Progenitor cell of endocrine pancreas (in vitro differentiated cells): ENCODE measurements at places on chromosomes 5 and 9. TPM values are rescaled to one million over a fixed set of nuclear protein-coding genes. Genes with fewer than 3 reads are reported as not detected.

GRCh38 chr5:74454263-74455030 lies 186.1 kb downstream of the ENC1 start:
- H3K4me3 ChIP-seq = no peak overlapping the region
- H3K27me3 ChIP-seq = no peaks in the 10 kb centered on the region
- no peak for DNase-seq

GRCh38 chr5:112625689-112626438 lies 111.8 kb upstream of the APC start:
- H3K4me1 ChIP-seq = peaks cover 17% of the 10 kb centered on the region
- no peak for DNase-seq
- H3K36me3 ChIP-seq = no peaks in the 10 kb centered on the region
- H3K27ac ChIP-seq = no peak overlapping the region
- H3K27me3 ChIP-seq = peaks cover 2% of the 10 kb centered on the region
- no peak overlapping the region for H3K4me3 ChIP-seq

DNA sequence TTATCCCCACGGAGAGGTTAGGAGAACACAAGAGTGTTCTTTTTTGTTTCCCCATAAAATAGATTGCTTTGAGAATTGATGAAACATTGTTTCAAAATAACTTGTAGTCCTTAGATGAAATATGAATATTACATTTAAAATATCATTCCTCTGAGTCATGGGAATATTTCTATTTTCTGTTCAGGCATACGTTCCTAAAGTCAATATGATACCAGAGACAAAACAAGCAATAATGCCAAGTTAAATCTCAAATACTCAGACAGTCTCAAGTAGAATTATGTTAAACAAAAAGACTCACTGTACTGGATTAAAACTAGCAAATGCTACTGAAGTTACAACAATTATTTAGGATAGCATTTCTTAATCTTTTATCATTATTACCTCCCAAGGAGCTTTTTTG lies 111.7 kb upstream of the C6 start:
- H3K4me1 ChIP-seq = no peaks in the 10 kb centered on the region
- no peak for DNase-seq
- H3K4me3 ChIP-seq = no peak overlapping the region

DNA sequence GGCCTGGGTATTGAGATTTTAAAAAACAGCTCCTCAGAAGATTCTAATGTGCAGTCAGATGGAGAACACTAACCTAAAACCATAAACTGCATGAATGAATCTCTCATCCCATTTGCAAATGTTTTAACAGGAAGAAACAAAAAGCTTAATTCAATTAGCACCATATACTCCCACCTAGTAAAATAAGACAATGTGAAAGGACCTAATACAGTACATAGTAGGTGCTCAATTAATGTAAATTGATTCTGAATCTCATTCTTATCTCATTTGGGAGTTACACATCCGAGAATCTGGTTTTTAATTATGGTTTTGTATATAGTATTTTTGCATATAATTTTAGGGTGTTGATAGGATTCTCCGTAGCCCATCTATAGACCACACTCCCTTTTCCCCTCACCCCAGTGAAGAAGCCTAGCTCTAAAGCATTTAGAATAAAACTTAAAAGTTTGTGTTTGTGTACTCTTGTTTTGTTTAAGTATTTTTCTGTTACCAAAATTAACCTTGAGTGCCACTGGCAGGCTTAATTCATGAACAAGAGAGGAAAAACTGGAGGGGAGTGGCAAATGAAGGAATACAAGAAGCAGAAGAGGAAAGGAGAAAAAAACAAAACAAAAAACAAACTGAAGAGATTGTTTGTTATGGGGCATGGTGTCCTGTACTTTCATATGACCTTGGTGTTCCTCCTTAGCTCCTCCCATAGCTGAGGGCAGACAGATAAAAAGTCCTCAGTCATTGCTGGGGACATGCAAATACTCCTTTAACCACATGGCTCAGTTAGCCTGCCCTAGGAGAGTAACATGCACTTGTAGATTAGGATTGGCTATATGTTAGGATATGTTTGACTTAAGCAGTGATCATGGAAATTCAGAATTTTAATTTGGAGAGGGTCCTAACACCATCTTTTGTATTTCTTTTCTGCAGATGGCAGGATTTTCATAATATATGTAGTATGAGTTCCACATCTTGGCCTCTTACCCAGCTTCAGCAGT lies 1.2 kb downstream of the RNF14 start:
- peak overlapping the region; percentile 95 for H3K4me3 ChIP-seq
- no peak for DNase-seq
- H3K36me3 ChIP-seq = peaks cover 16% of the 10 kb centered on the region
- H3K4me1 ChIP-seq = peaks cover 17% of the 10 kb centered on the region

GRCh38 chr9:98721643-98722042 lies 12.9 kb upstream of the GABBR2 start:
- no peak overlapping the region for H3K27ac ChIP-seq
- H3K4me1 ChIP-seq = no peaks in the 10 kb centered on the region
- H3K27me3 ChIP-seq = peaks cover 54% of the 10 kb centered on the region
- H3K4me3 ChIP-seq = no peak overlapping the region
- DNase-seq = no peak

- no peak overlapping the region for H3K4me3 ChIP-seq
- H3K27ac ChIP-seq = no peak overlapping the region
- H3K27me3 ChIP-seq = no peaks in the 10 kb centered on the region
- H3K36me3 ChIP-seq = no peaks in the 10 kb centered on the region
- DNase-seq = no peak
Measured at GRCh38 chr5:80346055-80346454, 26.3 kb downstream of the SPZ1 start.

DNA sequence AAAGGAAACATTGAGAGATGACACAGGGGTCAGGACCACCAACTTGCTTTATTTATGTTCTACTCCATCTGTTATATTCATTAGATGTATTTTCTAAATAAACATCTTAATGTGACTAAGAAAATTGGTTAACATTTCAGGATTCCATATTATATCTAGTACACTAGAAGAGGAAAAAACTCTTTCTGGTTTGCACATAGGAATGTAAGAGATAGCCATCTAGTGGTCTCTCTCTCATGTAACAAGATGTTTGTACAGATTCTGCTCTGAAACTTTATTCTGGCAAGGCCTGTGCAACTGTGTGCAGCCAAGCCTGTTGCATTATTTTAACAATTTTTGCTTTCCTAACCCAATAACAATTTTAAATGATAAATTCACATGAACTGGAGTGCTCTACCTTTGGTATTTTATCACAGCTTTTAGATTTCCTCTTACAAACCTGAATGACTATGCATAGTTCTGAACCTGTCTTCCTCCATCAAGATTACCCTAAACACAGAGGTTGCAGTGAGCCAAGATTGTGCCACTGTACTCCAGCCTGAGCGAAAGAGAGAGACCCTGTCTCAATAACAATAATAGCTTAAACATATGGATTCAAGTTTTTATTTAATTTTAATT lies 148.2 kb downstream of the GIN1 start:
- H3K4me1 ChIP-seq = peaks cover 2% of the 10 kb centered on the region
- DNase-seq = no peak

DNA sequence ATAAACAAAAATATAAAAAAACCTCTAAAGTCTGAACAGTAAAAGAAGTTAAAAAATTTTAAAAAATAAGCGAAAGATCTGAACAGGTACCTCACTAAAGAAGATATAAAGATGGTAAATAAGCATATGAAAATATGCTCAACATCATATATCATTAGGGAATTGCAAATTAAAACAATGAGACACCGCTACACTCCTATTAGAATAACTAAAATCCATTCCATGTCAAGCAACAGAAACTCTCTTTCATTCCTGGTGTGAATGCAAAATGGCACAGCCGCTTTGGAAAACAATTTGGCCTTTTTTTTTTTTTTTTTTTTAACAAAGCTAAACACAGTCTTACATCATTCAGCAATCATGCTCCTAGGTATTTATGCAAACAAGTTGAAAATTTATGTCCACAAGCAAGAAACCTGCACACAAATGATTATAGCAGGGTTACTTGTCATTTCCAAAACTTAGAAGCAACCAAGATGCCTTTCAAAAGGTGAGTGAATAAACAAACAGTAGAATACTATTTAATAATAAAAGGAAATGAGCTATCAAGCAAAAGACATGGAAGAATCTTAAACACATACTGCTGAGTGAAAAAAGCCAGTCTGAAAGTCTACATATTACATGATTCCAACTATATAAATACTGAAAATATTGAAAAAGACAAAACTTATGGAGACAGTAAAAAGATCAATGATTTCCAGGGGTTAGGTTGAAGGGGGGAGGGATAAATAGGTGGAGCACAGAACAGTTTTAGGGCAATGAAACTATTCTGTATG lies 22.1 kb downstream of the ANXA1 start:
- peaks cover 80% of the 10 kb centered on the region for H3K27me3 ChIP-seq
- no peaks in the 10 kb centered on the region for H3K36me3 ChIP-seq
- no peak overlapping the region for H3K27ac ChIP-seq

GRCh38 chr5:52469420-52469819 lies 318.3 kb upstream of the ITGA1 start:
- H3K27me3 ChIP-seq = no peaks in the 10 kb centered on the region
- no peak overlapping the region for H3K4me3 ChIP-seq
- DNase-seq = no peak

DNA sequence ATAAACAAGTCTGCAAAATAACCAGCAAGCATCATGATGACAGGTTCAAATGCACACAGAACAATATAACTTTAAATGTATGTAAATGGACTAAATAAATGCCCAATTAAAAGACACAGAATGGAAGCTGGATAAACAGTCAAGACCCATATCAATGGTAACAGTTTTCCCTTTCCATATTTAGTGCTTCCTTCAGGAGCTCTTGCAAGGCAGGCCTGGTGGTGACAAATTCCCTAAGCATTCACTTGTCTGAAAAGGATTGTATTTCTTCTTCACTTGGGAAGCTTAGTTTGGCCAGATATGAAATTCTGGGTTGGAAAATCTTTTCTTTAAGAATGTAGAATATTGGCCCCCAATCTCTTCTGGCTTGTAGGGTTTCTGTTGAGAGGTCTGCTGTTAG lies 120.2 kb upstream of the RASA1 start:
- H3K27me3 ChIP-seq = no peaks in the 10 kb centered on the region
- peaks cover 9% of the 10 kb centered on the region for H3K36me3 ChIP-seq
- no peak for DNase-seq

- H3K27me3 ChIP-seq = peaks cover 11% of the 10 kb centered on the region
- peak overlapping the region; percentile 4 for H3K4me3 ChIP-seq
- H3K27ac ChIP-seq = peak overlapping the region; percentile 93
- no peaks in the 10 kb centered on the region for H3K36me3 ChIP-seq
- DNase-seq = peak; percentile 43
Measured at GRCh38 chr5:172777881-172778814, 7.2 kb upstream of the DUSP1 start.

DNA sequence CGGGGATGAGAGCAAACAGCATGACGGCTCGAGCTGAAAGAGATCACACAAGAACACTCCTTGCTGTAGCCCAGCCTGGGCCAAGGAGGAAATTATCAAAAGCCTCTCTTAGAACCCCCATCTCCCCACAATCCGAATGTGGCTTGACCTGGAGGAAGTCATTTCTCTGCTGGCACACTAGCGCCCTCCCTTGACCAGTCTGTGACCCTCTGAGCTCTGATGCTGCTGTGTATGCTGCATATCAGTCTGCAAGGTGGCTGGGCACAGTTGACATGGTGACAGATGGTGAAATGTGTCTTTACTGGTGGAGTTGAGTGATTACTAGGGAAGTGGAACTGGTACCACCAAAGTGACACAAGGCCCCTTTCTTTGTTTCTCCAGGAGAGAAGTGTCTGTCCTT lies 3.3 kb downstream of the SLC46A2 start:
- H3K4me1 ChIP-seq = peaks cover 18% of the 10 kb centered on the region
- H3K4me3 ChIP-seq = no peak overlapping the region
- H3K27ac ChIP-seq = no peak overlapping the region
- no peaks in the 10 kb centered on the region for H3K36me3 ChIP-seq
- DNase-seq = no peak
- H3K27me3 ChIP-seq = peaks cover 40% of the 10 kb centered on the region

DNA sequence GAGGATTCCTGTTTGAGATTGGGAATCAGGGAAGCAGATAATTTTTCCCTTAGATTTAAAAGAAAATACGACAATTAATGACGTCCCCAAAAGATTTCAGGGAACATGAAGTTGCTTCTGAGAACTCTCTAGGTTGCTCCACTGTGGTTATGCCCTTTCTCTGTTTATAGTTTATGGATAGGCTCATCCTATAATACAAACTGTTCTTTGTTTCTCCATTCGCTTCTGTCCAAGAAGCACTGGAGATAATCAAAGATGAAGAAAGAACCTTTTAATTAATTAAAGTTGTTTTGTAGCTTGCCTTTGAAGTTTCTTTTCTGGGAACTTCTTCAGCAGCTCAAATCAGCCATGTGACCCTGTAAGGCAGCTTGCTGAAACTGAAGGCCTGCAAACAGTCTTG lies 87.5 kb downstream of the CHSY3 start:
- no peaks in the 10 kb centered on the region for H3K4me1 ChIP-seq
- no peak for DNase-seq
- H3K27ac ChIP-seq = no peak overlapping the region
- no peaks in the 10 kb centered on the region for H3K27me3 ChIP-seq
- H3K4me3 ChIP-seq = no peak overlapping the region

GRCh38 chr5:84332106-84332505 lies 52.6 kb downstream of the EDIL3 start:
- peaks cover 8% of the 10 kb centered on the region for H3K4me1 ChIP-seq
- no peak overlapping the region for H3K4me3 ChIP-seq
- no peaks in the 10 kb centered on the region for H3K27me3 ChIP-seq
- no peaks in the 10 kb centered on the region for H3K36me3 ChIP-seq
- DNase-seq = no peak

DNA sequence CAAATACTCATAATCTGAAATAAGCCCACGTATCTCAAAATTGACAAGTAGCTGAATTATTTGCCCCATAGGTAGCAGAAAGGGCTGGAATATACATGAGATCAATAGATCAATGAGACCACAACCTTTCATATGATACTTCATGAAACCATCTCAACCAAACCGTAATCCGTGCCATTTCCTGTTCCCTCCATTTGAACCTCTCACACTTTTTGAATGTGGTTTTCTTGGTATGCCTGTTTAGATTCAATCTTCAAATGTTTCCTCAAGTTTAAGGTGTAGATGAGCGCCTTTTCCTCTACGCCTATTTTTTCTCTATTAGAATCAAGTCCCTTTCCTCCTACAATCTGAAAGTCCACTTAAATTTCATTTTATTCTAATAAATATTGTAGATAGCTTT lies 805.5 kb downstream of the EFNA5 start:
- H3K36me3 ChIP-seq = no peaks in the 10 kb centered on the region
- H3K4me3 ChIP-seq = no peak overlapping the region
- no peak for DNase-seq
- no peaks in the 10 kb centered on the region for H3K27me3 ChIP-seq
- H3K4me1 ChIP-seq = peaks cover 11% of the 10 kb centered on the region

DNA sequence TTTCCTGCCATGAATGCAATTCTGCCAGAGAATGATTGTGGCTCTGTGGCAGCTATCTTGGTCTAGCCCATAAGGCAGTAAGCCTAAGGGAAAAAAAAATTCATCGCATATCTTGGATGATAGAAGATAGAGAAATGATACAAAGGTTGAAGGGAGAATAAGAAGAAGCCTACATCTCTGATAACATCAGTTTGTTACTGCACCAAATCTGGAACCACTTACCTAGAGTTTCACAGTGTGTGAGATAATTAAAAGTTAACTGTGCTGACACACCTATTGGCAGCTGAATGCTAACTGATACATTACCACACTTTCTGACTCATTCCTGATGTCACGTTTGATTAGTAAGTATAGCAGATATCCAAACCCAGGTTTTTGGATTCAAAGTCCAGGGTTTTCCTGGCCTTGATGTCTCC lies 91.6 kb upstream of the TAF11L2 start:
- no peak for DNase-seq
- H3K27ac ChIP-seq = no peak overlapping the region
- H3K27me3 ChIP-seq = peaks cover 16% of the 10 kb centered on the region
- no peak overlapping the region for H3K4me3 ChIP-seq

Gene SOX30
- total RNA-seq = not detected in 2 replicates

Gene ADAMTS6
- 12.3 and 13.0 TPM in 2 replicates for total RNA-seq

Gene CARTPT
- not detected in 2 replicates for total RNA-seq

Gene FRRS1L
- 4.9 and 6.1 TPM in 2 replicates for total RNA-seq

Gene INSYN2B
- total RNA-seq = 0.12 TPM in 1 of 2 replicates, not detected in the other

Gene SPATA31A1
- total RNA-seq = not detected in 2 replicates

Gene TBC1D9B
- total RNA-seq = 128 and 135 TPM in 2 replicates
